Chondrocyte (in vitro differentiated cells): ENCODE measurements at places on chromosomes 1 and 21. TPM values are rescaled to one million over a fixed set of nuclear protein-coding genes. Genes with fewer than 3 reads are reported as not detected.

The SPRR3 gene
- not detected in 3 replicates for total RNA-seq

The DUSP12 gene
- total RNA-seq, result 19.1 to 21.0 TPM (median 19.3 TPM) in 3 replicates

The MFSD2A gene
- 1.4 to 2.5 TPM (median 1.8 TPM) in 3 replicates for total RNA-seq

The SMAP2 gene
- 14.0 to 16.8 TPM (median 15.5 TPM) in 3 replicates for total RNA-seq

The USP16 gene
- total RNA-seq, result 20.9 to 27.0 TPM (median 22.5 TPM) in 3 replicates

The FALEC gene
- 1.2 TPM in 1 of 3 replicates, not detected in the others for total RNA-seq

The AK5 gene
- 6.1 to 6.9 TPM (median 6.2 TPM) in 3 replicates for total RNA-seq

The OR2L2 gene
- 0.07 TPM in 1 of 3 replicates, not detected in the others for total RNA-seq

The PDE9A gene
- 0.60 to 1.2 TPM (median 1.1 TPM) in 3 replicates for total RNA-seq

The SMIM1 gene
- total RNA-seq, result 0.72 to 1.00 TPM in 2 of 3 replicates, not detected in the other

The GCSAML gene
- not detected in 3 replicates for total RNA-seq

The ATP1A1 gene
- 171 to 196 TPM (median 188 TPM) in 3 replicates for total RNA-seq

The APP gene
- 441 to 540 TPM (median 442 TPM) in 3 replicates for total RNA-seq

The SKI gene
- 112 to 135 TPM (median 116 TPM) in 3 replicates for total RNA-seq
